ENCODE measurements at places on chromosomes 11 and 22. TPM values are rescaled to one million over a fixed set of nuclear protein-coding genes. Genes with fewer than 3 reads are reported as not detected.

- no peak for DNase-seq
These were observed 13.7 kb downstream of the RNF141 start for GRCh38 chr11:10526974-10527918.

- no peak for DNase-seq
These were observed 45.9 kb downstream of the FDX1 start for GRCh38 chr11:110475671-110476070.

DNA sequence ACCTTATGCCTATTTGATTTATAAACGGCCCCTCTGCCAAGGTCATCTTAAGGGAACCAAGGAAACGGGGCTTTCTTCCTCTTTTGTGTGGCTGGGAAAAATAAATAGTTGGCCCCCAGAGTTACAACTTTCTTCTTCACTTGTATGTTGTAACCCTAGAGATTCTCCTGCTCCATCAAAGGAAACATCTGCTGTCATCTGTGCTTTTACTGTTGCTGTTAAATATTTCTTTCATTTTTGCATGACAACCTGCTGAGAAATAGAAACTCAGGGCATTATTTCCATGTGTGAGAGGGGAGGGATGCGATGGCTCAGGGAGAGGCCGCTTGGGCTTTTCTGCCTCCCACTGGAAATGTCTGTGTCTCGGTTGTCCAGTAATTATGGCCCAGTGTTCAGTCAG, 21.8 kb upstream of the CDC42EP2 start:
- no peak for DNase-seq

- no peak for DNase-seq
These were observed 41.6 kb downstream of the PRCP start for GRCh38 chr11:82858556-82859091.

DNA sequence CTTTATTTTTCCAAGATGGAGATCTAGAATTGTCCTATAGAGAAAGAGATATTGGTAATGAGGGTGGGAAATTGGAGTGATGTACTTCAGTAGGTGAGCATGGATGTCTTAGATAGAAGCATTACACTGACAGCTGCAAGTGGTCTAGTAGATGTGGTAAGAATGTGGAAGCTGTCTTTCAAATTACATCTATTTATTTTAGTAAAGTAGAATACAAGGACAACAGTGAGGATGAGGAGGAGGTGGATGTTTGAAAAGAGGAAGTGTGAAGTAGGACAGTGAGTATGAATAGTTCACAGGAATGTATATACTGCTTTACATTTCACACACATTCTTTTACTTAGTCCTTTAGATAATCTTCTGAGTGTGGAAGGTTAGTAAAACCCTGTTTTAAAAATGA, 64.2 kb downstream of the HIPK3 start:
- DNase-seq = no peak

The RNF214 gene
- total RNA-seq = 16.2 TPM

The SCGB1A1 gene
- total RNA-seq = not detected

GRCh38 chr22:36447632-36448031, 33.8 kb downstream of the TXN2 start:
- no peak for DNase-seq

The DKK3 gene
- 7.5 TPM for total RNA-seq

GRCh38 chr11:33544593-33545373, 155.8 kb downstream of the C11orf91 start:
- no peak for DNase-seq

The SNX32 gene
- total RNA-seq = not detected

DNA sequence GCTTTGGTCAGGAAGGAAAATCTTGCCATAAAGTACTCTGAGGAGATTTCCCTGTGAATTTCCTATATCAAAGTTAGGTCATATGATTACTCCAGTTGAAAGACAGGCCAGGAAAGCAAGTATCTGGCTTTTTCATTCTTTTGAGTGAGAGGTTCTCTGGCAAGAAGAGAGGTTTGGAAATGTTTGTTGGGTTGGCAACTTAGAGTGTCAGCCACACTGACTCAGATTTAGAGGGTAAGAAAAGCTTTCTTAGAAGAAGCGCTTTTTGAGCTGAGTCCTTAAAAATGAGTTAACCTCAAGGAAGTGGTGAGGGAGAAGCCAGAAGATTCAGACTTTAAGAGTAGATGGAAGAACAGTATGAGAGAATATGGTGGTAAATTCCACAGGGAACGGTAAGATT, 86.1 kb upstream of the BDNF start:
- no peak for DNase-seq

GRCh38 chr22:36942556-36942955, 29.1 kb downstream of the CSF2RB start:
- no peak for DNase-seq

The HORMAD2 gene
- not detected for total RNA-seq

DNA sequence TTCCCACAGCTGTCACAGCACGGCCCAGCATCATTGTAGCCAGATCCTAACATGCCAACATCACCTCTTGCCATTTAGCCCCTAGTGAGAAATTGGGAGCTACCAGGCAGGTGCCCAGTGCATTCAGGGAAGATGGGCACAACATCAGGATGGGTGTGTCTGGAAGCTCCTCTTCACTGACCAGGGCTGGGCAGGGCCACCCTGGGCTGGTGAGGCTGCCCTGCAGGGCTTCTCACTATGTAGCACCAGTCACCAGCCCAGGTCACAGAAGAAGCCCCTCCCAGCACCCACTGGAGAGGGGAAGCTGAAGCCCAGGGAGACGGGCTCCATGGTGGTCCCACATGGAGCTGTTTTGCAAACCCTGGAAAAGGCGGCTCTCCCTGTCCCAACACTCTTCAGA, 13.9 kb downstream of the ZNF74 start:
- DNase-seq = no peak

The SCGB2A2 gene
- total RNA-seq = not detected

- DNase-seq = peak; percentile 95
These were observed 8.7 kb downstream of the SPTBN2 start for GRCh38 chr11:66720223-66720898.

The FREY1 gene
- 0.32 TPM for total RNA-seq

The ANO5 gene
- 3.7 TPM for total RNA-seq

The POU2AF2 gene
- total RNA-seq = 0.16 TPM

The STARD10 gene
- total RNA-seq = 99.5 TPM

- no peak for DNase-seq
These were observed 744.7 kb downstream of the KCNA4 start for GRCh38 chr11:29272019-29272654.

- no peak for DNase-seq
These were observed 11.3 kb downstream of the ENDOD1 start for GRCh38 chr11:95100856-95101507.

All from pancreas (tissue), 10 donors.